ENCODE measurements at places on chromosomes 4 and X.

- DNase-seq, result peak; percentile 32
These were observed 57.0 kb upstream of the PROM1 start for GRCh38 chr4:16140879-16141249.

DNA sequence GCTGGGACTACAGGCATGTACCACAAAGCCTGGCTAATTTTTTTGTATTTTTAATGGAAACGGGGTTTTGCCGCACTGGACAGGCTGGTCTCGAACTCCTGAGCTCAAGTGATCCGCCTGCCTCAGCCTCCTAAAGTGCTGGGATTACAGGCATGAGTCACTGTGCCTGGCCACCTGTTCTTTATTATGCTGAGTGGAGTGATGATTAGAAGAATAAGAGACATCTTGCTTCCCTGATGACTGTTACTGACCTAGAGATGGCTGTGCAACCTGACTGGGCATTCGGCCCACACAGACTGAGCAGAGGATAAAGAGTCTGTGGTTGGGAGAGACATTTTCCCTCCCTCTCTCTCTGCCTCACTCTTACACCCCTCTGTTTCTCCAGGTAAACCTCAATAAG lies 56.7 kb downstream of the SPINK2 start:
- no peak for DNase-seq

DNA sequence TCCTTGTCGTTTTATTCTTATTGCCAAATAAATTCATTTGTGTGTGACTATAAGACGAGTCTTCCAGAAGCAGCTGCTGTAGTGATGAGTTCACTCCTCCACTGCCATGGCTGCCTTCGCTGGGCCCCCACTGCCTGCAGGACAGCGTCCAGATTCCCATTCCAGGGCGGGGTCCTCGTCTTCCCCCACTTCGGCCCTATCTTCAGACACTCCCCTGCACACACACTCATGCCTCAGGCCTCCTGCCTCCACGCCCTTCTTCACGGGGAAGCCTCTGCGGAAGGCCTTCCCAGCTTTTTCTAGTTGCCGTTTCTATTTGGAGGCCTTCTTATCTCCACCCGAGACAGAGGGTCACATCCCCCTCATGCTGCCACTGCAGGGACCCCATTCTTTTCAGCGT lies 80.4 kb downstream of the SHROOM2 start:
- no peak for DNase-seq

GRCh38 chrX:111568354-111568753 lies 56.9 kb downstream of the SERTM2 start:
- peak; percentile 43 for DNase-seq

DNA sequence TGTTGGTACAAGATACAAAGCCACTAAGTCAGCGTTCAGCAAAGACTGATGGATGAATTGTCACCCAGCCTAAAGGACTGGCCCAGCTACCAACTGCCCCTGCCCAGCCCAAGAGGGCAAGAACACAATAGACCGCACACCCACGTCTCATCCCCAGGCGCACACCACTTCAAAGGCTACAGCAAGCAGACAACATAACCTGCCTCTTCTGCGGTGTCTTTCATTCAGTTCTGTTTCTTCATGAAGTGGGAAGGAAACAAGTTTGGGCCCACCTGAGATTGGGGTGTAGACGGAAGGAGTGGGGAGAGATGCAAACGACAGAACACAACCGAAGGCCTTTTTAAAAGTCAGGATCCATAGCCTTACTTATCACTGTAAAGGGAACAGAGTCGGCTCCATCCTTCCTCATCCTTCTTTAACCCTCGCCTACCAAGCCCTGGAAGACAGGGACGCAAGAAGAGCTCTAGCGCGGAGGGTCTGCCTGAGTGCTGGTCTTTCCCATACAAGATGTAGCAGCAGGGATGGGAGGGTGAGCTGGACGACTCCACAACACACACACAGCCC lies 691 bp downstream of the SCARB2 start:
- DNase-seq, result peak; percentile 9

GRCh38 chr4:144507311-144508101 lies 138.4 kb upstream of the HHIP start:
- no peak for DNase-seq

DNA sequence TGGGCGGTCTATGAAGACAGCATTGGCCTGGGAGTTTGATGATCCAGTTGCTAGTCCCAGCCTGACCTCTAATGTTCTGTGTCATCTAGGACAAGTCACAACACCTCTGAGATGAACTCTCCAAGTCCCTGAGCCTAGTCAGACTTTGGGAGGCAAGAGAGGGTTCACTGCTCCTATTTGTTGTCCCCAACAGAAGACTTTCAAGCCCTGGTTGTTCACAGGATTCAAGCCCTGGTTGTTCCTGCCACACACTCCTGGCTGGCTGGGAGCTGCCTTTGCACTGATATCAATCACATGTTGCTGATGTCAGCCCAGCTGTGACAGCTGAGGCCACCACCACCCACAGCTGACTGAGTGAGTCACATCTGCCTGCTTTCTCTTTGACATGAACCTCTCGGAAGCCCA lies 253.2 kb upstream of the RASGEF1B start:
- DNase-seq, result no peak

DNA sequence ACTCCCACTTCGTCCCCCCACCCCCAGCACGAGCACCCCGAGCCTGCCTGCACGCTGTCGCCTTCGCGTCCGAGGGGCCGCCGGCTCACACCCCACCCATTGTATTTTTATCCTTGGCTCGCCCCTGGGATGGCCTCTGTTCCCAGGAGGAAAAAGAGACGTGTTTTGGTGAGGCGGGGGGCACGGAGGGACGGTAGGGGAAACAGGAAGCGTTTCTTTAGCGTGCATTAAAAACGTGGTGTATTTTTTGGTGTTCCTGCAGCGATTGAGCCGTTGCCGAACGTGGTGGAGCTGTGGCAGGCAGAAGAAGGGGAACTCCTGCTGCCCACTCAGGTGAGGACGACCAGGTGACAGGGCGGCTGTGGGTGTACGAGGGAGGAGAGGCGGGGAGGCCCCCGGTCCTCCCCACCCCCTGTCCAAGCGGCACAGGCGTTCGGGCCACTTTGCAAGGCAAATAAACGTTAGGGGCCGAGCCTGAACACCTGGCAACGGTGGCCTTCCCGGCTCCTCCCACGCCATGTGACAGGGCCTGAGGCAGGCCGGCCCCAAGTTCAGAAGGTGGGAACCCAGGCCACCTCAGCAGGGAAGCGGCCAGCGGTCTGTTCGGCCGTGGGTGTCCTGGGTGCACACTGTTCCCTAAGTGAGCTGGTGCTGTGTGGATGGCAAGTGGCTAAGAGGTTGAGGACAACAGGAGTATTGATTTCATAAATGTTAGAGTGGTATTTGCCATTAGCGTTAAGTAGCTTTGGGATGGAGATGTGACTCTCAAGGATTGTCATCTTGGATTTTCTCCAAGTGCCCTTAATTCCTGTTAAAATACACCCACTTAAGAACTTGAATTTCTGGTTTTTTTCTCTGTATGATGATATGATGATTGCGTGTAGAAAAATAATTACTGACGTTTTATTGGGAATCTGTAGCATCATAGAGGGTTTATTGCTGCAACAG lies 1.1 kb downstream of the TMEM131L start:
- DNase-seq, result peak; percentile 22

GRCh38 chr4:151882072-151882803 lies 121.4 kb upstream of the GATB start:
- no peak for DNase-seq

- DNase-seq, result no peak
These were observed 23.3 kb downstream of the ZNF280C start for GRCh38 chrX:130245441-130245840.

All from A549 (cell line).